ENCODE measurements at places on chromosomes 1 and 21.

DNA sequence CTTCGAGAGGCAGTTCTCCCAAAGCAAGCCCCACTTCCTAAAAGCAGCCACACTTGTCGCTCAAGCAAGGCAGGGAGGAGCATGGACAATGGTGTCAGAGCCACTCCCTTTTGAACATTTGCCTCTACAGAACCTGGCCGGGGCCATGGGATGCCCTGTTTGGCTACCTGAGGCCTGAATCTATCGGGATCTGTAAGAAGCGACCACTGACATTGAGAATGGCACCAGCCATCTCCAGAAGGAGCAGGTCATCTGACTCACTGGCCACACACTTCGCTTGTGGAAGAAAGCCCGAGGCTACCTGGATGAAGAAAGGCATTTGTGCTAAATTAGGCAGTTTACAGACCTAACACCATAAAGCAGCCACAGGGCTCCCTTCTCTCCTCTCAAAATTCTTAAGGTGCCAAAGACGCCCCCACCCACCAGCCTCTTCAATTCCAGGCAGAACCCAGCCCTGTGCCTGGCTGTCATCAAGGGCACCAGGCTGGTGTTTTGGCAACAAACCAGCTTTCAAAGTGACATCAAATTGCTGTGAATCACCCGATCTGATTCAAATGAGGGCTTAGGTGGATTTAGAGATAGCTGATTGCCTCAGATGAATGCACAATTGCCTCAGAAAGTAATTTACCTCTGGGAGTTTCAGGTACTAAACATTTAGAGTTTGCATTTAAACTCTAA, 104.8 kb downstream of the ETS2 start:
- DNase-seq = no peak

GRCh38 chr1:38693759-38694158, 165.8 kb downstream of the RRAGC start:
- no peak for DNase-seq

DNA sequence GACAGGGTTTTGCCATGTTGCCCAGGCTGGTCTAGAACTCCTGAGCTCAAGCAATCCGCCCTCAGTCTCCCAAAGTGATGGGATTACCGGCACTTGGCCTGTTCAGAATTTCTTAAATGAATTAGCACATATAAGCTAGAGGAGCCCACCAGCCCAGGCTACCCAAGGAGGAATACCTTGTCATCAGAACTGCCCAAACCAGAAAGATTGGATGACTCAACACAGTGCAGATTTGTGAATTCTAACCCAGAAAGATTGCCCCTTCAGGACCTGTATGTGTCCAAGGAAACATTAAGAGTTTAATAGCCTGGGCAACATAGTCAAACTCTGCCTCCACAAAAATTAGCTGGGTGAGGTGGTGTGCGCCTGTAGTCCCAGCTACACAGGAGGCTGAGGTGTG, 14.0 kb upstream of the LIN9 start:
- no peak for DNase-seq

DNA sequence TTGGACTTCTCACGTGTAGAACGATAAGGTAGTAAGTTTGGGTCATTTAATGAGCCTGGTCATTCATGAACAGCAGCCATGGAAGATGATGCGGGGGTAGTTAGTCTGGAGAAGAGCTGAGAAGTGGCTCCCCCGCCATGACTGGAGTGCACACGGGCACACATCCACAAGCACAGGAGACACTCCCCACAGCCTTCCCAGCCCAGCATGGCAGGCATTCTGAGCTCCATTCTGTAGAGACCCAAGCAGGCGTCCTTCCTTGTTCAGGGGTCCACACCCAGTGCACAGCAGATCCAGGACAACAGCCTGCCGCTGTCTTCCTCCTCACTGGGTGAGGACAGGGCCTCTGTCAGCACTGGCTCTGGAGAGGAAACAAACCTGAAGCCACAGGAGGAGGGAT, 57.0 kb downstream of the SCCPDH start:
- no peak for DNase-seq

- no peak for DNase-seq
These were observed 117.2 kb downstream of the FASLG start for GRCh38 chr1:172776071-172776470.

DNA sequence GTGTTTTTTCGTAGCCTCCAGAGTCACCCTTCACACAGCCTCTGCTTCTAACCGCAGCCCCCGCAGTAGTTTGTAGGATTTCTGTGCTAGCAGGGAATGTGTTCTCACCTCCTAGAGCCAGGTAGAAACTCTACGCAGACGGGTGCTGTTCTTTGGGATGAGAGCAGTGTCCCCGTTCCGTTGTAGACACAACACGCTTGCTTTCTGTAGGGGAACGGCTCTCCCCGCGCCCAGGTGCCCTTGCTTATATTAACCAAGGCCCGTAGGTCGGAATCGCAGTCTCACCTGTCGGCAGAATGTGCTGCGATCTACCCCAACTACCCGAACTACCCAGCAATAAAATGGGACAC, 111.8 kb upstream of the NBPF11 start:
- no peak for DNase-seq

GRCh38 chr1:43314233-43314632, 13.5 kb downstream of the TIE1 start:
- DNase-seq = no peak

Measured in glutamatergic neuron (in vitro differentiated cells).